ENCODE measurements at places on chromosomes 2 and 18. TPM values are rescaled to one million over a fixed set of nuclear protein-coding genes. Genes with fewer than 3 reads are reported as not detected.

DNA sequence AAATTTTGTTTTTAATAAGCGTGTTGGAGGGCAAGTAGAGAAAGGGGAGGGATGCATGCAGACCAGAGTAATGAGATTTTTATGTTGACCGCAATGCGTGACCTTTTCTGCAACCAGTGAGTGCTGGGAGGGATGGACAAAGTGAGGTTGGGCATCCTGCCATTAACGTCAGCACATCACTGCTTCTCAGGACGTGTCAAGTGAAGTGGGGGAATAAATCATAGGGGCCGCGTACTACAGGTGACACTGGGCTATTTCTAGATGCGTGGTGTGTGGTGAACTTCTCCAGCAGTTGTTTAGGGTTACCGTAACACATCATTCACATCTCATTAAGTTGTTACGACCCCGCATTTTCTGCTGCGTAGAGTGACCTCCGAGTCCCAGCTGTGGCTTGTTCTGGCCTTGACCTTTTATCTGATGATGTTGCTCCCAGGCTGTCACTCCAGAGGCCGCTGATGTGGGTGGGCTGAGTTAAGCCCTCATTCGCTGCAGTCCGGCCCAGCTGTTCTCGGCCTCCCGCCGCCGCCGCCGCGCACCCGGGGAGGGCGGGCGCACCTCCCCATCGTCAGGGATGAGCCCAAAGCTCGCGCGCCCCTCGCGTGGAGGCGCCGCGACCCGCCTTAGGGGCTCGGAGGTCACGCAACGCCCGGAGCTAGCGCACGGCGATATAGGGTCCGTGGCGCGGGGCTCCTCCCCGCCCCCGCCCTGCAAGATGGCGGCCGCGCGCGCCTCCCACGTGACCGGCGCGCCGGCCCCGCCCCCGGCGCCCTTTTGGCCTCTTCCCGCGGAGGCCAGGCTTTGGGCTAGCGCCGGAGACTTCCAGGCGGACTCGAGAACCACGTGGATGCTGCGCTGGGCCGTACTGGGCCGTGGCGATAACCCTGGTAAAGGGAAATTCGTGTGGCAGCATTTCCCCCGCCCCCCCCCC is 3.5 kb downstream of the ZCCHC2 start:
- DNase-seq, result peak; percentile 81

Gene LYPD1
- total RNA-seq, result 75.9 TPM

Gene GKN2
- not detected for total RNA-seq

Gene CYP26B1
- not detected for total RNA-seq

- DNase-seq, result no peak
Observed at GRCh38 chr18:45408218-45408617, 207.1 kb upstream of the SLC14A2 start.

- no peak for DNase-seq
Observed at GRCh38 chr2:9667826-9668225, 37.0 kb upstream of the YWHAQ start.

Gene CNTNAP5
- total RNA-seq, result not detected

DNA sequence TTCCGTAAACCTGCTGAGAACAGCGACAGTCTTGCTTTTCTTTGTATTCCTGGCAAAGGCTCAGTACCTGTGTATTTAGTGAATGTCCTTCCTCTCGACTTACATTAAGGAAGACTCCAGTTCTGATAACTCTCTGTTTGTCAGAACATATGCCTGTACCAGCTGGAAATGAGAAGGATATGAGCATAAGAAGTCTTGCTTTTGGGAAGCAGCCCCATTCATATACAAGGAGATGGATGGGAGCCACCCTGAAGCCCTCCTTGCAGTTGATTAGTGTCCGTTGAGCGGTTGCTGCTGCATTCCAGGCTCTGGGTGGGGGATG is 59.8 kb downstream of the SH3BP4 start:
- DNase-seq, result no peak

DNA sequence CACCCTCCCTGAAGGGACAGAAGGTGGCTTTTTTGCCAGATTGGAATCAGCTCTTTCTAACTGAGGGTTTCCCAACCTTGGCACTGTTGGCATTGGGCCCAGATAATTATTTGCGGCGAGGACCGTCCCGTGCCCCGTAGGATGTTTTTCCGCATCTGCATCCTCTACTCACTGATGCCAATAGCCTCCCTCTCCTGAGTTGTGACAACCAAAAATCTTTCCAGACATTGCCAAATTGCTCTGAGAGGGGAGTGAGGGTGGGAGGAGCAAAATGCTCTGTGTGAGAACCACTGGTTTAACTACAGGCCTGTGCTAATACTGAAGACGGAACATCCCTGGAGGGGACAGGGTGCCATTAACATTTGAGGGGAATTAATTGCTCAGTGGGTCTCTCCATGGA is 33.6 kb upstream of the GLI2 start:
- no peak for DNase-seq

DNA sequence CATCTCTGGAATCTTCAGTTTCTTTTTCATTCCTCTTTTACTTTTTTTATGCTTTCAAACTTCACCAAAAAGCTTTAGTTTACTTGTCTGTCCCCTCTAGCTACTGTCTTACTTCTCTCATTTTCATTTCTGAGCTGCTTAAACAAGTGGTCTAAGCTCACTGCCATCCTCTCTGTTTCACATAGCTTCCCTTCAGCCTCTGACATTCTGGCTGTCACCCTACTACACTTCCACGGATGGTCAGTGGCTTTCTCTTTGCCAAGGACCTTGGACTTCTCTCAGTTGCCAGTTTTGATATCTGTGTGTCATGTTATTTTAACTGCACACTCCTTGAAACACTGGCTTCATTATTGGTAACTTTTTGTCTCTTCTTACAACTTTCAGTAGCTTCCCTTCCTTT is 176.1 kb downstream of the IKZF2 start:
- DNase-seq, result no peak

Gene HTRA2
- 28.3 TPM for total RNA-seq

GRCh38 chr2:134205087-134205486 is 48.8 kb upstream of the MGAT5 start:
- no peak for DNase-seq

Gene GPR75
- total RNA-seq, result 2.3 TPM

Gene IL1F10
- not detected for total RNA-seq

DNA sequence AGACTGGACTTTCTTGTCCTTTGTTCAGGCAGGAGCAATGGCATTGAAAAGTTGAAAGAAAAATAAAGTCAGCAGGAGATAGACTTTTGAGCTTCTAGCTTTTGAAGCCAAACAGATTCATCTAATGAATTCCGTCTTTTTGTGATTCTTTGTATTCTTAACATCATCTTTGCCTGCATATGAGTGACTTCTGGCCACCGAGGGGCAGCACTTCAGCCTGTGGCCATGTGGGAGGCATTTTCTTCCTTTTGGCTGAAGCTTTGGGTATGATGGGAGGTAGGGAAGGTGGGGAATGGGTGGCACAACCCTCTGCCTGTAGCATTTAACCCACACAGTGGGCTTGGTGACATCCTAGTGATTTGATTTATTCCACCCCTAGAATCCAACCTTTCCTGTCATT is 220.6 kb downstream of the SETBP1 start:
- no peak for DNase-seq

Gene PRADC1
- total RNA-seq, result 45.8 TPM

GRCh38 chr18:59514203-59514602 is 155.1 kb upstream of the LMAN1 start:
- peak; percentile 86 for DNase-seq

GRCh38 chr2:239731422-239731821 is 293.7 kb downstream of the NDUFA10 start:
- no peak for DNase-seq

DNA sequence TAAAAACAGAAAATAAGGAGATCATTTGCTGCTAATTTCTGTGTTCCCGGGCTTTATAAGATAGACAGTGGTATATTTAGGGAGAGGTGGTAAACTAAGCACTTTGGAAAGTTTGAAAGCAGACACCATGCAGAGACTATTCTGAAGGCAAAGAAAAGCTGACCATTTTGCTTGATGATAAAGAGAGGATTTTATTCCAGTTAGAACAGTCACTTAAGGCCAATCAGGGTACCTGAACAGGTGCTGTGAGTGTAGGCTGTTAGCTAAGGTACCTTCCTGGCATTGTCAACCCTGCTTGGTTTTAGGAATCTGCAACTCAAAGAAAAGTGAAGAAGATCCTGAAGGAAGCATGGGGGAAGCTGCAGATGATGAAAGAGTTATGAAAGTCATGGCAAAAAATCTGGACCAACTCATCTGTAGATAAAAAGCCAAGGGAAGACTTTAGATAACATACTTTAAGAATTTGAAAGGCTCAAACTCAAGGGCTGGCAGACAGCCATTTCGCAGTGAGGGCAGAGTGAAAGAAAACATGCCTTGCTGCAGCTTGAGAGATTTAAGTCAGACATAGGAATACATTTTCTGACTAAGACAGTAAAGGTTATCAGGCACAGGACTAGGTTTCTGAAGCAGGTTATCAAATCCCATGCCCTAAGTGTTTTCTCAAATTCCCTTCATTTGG is 80.1 kb upstream of the ARL5A start:
- no peak for DNase-seq

Gene TNFAIP6
- total RNA-seq, result 1.5 TPM

DNA sequence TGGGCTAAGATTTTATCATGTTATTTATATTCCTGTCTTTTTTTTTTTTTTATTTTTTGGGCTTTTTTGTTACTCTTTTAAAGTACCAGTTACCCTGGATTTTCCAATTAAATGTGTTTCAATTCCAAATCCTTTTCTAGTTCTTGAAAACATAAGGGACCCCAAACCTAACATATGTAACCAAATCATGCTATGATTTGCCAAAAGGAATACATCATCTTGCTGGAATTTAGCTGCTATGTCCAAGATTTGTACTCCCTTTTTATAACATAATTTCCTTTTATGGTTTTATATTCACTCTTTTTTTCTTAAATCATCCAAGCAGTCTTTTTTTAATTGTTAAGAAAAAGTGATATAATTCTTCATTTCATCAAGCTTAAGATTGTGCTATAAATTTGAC is 60.9 kb upstream of the DSEL start:
- DNase-seq, result no peak

DNA sequence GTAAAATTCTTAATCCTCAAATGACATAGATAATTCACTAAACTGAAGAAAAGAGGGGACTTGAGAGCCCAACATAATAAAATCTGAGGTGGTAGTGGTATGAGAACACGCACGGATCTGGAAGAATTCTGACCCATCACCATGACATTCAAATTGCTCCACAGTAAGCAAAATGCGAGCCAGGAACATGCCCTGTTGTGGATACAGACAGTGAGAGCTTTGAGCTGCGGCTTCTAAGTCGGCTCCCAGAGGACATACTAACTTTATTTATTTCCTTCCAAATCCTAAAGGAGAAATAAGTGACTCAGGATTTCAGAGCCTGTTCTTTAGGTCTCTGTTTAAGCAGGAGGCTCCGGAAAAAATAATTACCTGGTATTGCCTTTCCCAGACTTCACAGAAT is 143.4 kb upstream of the SMAD7 start:
- DNase-seq, result no peak

GRCh38 chr2:234003972-234004617 is 46.4 kb upstream of the SPP2 start:
- DNase-seq, result peak; percentile 91

Gene RAPGEF4
- 0.13 TPM for total RNA-seq

Gene RGPD4
- total RNA-seq, result not detected

Gene ADRA2B
- total RNA-seq, result not detected

Gene CEBPZOS
- total RNA-seq, result 32.6 TPM

Gene COL6A3
- 160 TPM for total RNA-seq

DNA sequence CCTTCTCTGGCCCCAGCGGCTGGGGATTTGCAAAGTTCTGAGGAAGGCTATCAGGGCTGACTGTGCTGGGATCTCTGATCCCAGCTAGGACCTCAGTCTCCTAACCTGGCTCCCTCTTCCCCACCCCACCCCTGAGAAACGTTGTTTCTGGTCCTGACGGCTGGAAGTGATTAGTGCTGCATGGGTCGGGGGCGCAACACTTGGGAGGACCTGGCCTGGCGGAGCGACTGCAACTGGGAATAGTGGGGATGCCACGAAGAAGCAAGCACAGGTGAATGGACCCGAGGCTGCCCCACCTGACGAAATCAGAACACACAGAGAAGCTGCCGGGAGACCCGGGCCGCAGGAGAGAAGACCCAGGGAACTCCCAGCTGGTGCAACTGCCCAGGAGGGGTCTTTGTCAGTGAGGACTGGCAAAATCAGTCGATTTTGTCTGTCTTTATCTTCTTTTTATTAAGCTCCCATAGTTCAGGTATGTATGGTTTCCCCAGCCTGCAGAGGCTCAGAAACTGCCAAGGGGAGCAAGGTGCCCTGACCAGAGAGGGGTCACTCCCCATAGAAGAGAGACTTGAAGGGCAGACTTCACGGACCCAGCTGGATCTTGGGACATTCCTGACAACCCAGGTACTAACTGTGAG is 656 bp upstream of the LBX2 start:
- DNase-seq, result no peak

Gene CPO
- total RNA-seq, result not detected

DNA sequence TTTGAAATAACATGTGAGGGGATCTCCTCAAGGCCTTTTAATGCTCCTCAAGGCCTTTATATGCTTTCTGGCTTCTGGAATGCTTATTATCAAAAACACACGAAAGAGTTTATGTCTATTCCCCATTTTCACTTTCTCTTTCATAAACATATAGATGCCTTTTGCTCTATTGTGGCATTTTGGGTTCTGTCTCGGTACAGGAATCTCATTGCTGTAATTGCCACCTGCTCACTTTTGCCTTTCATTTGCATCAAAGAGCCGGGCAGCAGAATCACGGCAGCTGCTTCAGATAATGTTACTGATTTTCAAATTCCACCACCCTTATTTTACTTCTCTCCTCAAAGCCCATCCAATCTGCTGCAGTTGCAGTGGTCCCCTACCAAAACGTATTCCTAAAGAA is 54.8 kb upstream of the LPIN2 start:
- no peak for DNase-seq

Gene CRYBA2
- not detected for total RNA-seq

DNA sequence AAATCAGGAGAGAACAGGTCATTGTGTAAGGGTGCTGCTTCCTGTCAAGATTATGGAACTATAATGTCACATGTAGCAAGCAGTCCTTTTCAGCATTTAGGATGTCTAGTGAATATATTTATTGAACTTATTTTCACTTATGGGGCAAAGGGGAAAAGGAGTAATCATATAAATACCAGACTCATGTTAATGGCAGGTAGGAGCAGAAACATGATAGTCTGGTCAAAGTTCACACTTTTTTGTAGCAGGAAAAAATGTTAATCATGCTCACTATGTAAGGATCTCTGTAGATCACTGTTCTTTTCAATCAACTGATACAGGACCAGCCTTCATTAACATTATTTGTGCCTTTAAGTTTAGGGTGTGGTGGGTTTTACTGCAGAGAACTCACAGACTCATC is 219.0 kb downstream of the STK39 start:
- no peak for DNase-seq

- peak; percentile 73 for DNase-seq
Observed at GRCh38 chr2:200356857-200357384, 50.4 kb downstream of the SPATS2L start.

Gene COX5B
- 275 TPM for total RNA-seq

Gene FASTKD2
- 36.5 TPM for total RNA-seq

GRCh38 chr2:95799892-95800291 is 191.7 kb downstream of the ANKRD36C start:
- DNase-seq, result no peak

GRCh38 chr18:9771261-9771976 is 63.3 kb downstream of the RAB31 start:
- peak; percentile 62 for DNase-seq

Gene REG1B
- not detected for total RNA-seq
